ENCODE measurements at places on chromosomes 5 and 9. TPM values are rescaled to one million over a fixed set of nuclear protein-coding genes. Genes with fewer than 3 reads are reported as not detected.

The MEGF10 gene
- total RNA-seq = 1.6 TPM

The TAF11L10 gene
- not detected for total RNA-seq

The PSD2 gene
- total RNA-seq = 0.09 TPM

The DAB2IP gene
- total RNA-seq = 15.4 TPM

The OR2K2 gene
- total RNA-seq = not detected

The OR2V1 gene
- not detected for total RNA-seq

The NTRK2 gene
- under 0.01 TPM for total RNA-seq

All from dermis lymphatic vessel endothelial cell (primary cell).